Posterior vena cava (tissue), 2 donors: ENCODE measurements at places on chromosomes 12 and 14. TPM values are rescaled to one million over a fixed set of nuclear protein-coding genes. Genes with fewer than 3 reads are reported as not detected.

Gene AP5M1
- 39.9 TPM for total RNA-seq

DNA sequence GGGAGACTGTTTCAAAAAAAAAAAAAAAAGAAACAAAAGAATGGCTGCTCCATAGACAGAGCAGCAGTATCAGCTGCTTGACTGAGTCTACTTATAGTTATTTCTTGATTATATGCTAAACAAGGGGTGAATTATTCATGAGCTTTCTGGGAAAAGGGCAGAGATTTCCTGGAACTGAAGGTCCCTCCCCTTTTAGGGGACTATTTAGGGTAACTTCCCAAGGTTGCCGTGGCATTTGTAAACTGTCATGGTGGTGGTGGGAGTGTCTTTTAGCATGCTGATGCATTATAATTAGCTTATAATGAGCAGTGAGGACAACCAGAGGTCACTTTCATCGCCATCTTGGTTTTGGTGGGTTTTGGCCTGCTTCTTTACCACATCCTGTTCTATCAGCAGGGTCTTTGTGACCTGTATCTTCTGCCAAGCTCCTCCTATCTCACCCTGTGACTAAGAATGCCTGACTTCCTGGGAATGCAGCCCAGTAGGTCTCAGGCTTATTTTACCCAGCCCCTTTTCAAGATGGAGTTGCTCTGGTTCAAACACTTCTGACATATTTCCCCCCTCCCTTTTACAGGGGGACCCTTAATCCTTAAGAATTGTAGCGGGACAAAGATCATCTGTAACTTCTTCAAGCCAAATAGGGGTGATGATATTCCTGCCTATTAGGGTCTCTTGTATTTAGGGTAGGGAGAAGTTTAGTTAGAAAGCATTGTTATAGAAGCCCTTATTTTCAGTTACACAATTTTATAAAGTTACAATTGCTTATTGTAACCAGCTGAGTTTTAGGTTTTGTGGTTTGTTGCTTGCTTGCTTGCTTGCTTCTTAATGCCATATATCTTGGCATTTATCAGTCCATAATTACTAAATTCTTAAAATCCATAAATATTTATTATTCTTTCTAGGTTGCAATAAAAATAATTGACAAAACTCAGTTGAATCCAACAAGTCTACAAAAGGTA lies 42.5 kb downstream of the MARK3 start:
- no peak for DNase-seq

Gene DAD1
- 182 TPM for total RNA-seq

Gene GLT8D2
- total RNA-seq = 34.1 TPM

Gene KTN1
- total RNA-seq = 177 TPM

GRCh38 chr12:64431791-64432190 lies 20.1 kb upstream of the TBK1 start:
- no peak for DNase-seq

GRCh38 chr14:78785265-78785664 lies 615.1 kb downstream of the NRXN3 start:
- no peak for DNase-seq

- DNase-seq = peak; percentile 89
Observed at GRCh38 chr12:24561882-24562770, 386.8 kb downstream of the BCAT1 start.

DNA sequence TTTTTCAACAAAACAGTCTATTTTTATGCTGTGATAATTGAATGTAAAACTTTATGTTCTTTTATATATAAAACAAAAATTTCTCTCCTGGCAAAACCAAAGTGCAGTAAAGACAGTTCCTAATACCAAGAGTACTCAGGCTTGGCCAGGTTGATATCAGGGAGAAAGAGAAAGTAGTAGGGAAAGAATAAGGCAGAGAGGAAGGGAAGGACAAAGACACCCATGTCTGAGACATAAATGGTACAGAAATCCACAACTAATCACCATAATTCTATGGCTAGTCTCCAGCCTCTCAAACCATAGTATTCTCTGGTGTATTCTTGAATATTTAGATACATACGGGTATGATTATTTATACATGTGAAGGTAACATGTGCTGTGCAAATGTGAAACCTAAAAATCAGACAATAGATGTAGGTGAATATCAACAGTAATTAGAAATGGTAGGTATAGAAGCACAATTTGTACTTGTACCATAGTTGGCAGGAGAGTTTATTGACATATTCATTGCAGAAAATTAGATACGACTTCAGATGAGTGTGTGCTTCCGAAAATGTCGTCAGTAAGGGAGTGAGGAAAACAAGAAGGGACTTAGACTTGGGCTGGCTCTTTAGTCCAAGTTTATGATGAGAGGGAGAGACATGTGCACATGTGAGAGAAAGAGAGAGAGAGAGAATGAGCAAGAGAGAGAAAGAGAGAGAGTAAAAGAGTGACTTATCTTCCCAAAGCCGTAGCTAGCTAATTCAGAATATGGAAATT lies 230.8 kb upstream of the NPAS3 start:
- DNase-seq = no peak

Gene HHIPL1
- total RNA-seq = 10.9 TPM

DNA sequence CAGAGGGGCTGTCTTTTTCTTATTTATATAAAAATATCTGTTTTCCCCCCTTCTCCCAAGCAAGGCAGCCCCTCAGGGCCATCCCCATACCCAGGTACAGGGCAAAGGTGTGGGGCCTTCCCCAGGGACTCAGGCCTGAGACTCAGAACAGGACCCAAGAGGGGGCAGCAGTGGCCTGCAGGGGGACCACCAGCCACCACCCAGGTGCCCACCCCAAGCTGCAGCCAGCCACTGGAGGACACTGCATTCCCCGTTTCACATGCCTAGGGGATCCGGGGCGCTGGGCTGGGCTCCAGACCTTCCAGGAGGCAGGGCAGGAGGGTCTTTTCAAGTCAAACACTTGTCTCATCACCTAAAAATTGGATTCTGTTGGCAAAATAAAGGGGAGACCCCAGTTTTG lies 83.3 kb downstream of the SCARB1 start:
- no peak for DNase-seq

GRCh38 chr12:20368651-20369304 lies 441 bp downstream of the PDE3A start:
- peak; percentile 82 for DNase-seq

Gene PTPRB
- total RNA-seq = 53.4 TPM

- DNase-seq = no peak
Observed at GRCh38 chr14:93997916-93998870, 1.1 kb downstream of the CCDC197 start.

GRCh38 chr12:88406905-88407304 lies 173.4 kb downstream of the KITLG start:
- DNase-seq = no peak

DNA sequence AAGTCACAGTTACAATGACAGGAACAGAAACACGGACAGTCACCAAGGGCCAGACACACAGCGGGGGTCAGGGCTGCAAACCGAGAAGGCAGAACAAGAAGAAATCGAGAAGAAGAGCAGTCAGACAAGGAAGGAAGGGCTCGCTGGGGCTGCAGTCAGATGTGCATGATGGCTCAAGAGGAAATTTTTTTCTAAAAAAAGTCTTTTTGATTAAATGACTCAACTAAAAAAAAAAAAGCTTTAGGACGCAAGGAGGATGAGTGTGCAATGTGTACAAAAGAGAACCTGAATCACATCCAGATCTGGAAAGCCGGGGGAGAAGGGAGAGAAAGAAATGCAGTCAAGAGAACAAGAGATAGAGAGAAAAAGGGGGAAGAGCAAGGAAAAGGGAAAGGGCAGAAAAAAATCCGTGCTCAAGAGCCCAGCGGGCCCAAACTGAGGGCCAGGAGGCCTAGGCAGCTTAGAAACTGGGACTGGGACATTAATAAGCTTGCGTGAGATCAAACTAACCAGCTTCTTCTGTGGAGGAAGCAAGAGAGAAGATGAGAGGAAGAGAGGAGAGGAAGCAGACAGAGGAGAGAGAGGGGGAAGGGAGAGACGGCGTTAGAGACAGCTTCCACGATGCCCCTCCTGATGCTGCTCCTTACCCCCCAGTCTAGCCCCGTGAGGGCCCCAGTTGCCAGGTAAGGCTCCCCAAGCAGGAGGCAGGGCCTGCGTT lies 6.7 kb downstream of the IFFO1 start:
- no peak for DNase-seq

DNA sequence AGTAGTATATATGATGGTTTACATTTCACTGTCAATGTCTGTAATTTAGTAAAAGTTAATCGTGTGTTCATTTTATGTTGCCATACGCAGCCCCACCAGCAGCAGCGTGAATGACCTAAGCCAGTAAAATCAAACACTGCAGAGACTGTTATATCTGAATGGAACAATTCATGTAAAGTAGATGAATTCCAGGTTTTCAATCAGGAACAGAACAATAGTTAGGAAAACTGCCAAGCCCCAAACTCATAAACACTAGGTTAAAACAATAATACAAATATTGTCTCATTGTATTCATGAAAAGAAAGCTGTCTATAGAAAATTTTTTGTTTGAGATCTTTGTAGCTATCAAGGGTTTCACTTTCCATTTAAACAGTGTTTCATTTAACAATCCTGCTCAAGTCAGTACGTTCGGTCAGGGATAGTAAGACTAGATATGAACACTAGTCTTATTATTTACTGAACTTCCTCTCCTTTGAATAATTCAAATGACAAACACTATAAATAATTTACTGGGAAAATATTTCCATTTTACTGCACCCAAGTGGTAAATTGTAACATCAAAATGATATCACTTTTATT lies 256.8 kb upstream of the FLRT2 start:
- no peak for DNase-seq

DNA sequence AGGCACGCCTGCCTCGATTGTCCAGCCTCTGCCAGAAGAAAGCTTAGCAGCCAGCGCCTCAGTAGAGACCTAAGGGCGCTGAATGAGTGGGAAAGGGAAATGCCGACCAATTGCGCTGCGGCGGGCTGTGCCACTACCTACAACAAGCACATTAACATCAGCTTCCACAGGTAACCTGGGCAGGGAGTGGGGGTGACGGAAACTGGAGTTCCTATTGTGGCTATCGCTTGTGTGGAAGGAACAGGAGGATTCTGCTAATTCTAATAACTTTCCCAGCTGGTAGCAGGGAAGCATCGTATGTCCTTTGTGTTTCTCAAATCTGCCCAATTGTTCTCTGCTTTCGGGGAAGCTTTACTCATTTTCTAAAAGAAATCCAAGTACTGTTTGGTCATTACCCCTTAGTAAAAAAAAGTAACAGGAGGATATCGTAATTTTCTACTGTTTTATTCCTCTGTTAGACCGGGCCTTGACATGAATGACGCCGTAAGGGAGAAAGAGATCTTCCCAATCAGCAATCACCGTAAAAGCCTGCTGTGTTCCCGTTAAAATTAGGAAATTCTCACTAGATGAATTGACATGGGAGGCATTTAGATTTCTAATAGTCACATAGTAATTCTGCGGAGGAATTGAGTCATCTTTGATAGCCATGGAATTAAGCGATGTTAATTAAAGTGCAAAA lies 449 bp downstream of the THAP2 start:
- DNase-seq = no peak

DNA sequence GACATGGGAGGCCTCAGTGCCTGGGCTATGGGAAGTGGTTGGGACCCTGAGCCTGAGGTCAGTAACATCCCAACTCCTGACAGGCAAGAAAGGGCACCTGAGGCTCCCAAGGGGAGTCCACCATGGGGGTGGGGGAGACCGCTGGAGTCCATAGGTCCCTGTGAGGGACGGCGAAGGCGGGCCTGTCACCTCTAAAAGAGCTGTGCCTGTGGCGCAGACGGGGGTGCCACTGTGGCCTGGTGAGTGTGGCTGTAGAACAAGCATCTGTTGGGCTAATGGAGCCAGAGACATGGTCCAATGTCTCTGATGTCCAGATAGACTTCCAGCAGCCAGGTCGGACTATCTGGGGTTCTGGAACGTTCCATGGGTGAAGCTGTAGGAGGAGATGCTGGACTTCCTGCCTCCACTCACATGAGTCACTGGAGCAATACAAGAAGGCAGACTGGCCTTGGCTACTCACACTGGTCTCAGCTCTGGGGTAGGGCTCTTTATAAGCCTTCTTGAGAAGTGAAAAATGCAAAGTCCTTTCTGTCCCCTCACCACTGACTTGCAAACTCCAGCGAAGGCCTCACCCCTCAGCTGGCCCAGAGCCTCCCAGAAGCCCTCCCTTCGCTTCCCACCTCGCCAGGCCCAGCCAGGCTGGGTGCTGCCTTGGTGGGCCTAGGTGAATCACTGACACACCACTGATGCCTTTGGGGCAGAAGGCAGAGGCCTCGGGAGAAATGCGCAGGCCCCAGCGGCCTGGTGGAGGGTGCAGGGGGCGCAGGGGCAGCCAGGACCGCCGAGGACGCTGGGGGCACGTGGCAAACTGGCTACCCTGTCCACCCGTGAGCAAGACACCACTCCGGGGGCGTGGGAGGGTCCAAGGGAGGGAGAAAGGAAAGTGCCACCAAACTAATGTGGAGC lies 1.1 kb upstream of the TRAF3 start:
- DNase-seq = no peak

Gene RCOR1
- 12.6 TPM for total RNA-seq

DNA sequence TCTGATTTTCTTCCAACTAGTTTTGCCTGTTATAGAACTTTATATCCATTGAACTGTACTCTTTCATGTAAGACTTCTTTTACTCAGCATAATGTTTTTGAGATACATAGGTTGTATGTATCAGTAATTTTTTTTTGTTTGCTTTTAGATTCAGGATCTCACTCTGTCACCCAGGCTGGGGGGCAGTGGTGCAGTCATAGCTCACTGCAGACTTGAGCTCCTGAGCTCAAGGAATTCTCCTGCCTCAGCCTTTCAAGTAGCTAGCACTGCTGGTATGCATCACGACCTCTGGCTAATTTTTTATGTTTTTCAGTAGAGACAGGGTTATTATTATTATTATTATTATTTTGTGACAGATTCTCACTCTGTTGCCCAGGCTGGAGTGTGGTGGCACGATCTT lies 65.0 kb upstream of the DDHD1 start:
- no peak for DNase-seq

DNA sequence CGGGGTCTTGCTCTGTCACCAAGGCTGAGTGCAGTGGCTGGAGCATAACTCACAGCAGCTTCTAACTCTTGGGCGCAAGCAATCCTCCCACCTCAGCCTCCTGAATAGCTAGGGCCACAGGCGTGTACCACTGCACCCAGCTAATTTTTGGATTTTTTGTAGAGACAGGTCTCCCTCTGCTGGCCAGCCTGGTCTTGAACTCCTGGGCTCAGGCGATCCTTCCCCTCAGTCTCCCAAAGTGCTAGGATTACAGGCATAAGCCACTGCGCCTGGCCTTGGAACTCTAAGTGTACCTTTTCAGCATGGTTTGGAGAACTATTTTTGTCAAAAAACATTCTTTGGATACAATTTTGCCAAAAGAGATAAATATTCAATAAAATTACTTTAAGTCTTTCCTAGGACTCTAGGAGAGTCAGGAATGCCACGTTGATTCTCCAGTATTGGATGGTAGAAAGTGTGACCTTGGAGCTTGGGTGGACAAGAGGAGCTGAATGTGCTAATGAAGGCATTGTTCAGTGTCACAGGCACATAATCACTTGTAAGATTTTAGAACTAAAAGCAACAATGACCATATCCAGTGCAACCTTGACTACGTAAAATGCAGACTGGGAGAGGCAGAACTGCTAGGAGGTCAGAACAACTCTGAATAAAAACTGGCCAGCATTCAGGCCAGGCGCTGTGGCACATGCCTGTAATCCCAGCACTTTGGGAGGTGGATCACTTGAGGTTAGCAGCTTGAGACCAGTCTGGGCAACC lies 2.8 kb downstream of the SRSF9 start:
- no peak for DNase-seq

GRCh38 chr14:35346738-35347322 lies 54.6 kb downstream of the PSMA6 start:
- DNase-seq = peak; percentile 35
